Ureter (tissue), 1 donor: ENCODE measurements at places on chromosomes 6 and 20. TPM values are rescaled to one million over a fixed set of nuclear protein-coding genes. Genes with fewer than 3 reads are reported as not detected.

The RCAN2 gene
- 19.8 TPM for total RNA-seq

The SLA2 gene
- total RNA-seq: 1.5 TPM

The LY6G5C gene
- 3.0 TPM for total RNA-seq

The TP53TG5 gene
- 1.2 TPM for total RNA-seq
